ENCODE measurements at places on chromosomes 5 and 9.

DNA sequence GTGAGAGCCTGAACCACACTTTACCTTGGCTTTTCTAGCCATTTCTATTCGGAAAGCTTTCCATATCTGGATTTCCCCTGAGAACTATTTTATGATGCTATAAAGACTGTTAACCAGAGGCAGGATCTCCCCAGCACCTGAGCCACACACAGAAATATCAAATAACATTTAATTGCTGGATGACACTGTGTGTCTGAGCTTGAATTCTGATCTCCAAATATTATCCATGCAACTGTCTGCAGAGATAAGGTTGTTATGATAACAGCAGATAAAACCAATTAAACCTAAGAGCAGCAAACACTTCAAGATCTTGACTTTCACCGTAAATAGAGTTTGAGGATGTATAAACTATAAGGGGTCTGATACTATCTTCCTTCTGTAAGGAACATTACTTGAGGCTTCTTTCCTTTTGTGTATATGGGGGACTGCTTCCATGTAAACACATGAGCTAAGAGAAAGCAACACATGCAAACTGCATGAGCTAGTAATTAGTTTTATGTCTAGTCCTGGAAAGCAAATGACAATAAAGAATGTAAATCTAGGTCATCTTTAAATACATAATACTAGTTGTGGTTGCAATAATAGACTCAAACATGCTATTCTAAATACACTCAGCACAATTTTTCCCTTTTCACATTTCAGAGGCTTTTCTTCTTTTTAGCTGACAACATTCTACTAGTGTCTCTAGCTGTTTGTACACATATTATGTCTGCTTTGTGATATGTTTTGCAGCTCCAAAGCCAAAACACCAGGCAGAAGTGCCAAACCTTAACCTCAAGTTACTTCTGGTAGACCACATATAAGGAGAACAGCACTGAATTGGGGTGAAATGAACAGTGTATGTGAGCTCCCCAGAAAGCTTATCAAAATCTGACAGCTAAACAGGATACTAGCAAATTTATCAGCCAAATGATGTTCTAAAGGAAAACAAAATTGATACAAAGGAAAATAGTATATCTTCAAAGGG, 136.5 kb downstream of the EFNA5 start:
- no peak for DNase-seq

- DNase-seq: no peak
These were observed 296.7 kb downstream of the CSNK1G3 start for GRCh38 chr5:123808461-123809380.

- no peak for DNase-seq
These were observed 56.1 kb downstream of the DOCK8 start for GRCh38 chr9:270657-271237.

DNA sequence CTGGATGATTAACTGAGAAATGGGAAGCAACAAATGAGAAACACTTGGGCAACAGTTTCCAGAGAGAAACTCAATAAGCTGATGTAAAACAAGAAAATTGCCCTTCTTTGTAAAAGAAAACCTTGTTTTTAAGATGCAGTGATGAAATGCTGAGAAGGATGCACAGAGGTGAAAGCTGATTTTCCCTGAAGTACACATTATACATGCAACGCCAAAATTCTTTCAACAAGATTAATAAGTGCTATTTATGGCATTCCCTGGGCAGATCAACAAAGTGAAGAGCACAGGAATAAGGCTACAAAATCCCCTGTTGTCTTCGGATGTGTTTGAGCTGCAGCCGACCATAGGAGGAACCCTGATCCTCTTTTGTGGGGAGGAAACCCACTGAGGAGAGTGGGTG, 208.0 kb upstream of the ANKH start:
- no peak for DNase-seq

GRCh38 chr9:137745541-137745991, 126.8 kb downstream of the EHMT1 start:
- peak; percentile 37 for DNase-seq

DNA sequence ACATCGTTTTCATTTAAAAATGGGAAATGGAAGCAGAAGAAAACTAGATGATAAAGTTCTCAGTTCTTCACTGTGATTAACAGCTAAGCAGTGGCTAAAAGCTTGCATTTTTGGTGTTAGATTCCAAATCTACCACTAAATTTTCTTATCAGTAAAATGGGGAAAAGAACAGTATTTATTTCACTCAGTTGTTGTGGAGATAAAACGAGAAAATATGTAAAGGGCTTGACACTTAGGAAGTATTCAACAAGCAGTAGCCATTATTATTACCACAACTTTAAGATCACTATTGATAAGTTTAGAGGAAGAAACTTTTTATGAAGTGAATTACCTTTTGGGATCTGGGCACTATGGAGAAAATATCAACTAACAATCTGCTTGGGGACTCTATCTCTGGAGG, 4.5 kb downstream of the STOM start:
- no peak for DNase-seq

DNA sequence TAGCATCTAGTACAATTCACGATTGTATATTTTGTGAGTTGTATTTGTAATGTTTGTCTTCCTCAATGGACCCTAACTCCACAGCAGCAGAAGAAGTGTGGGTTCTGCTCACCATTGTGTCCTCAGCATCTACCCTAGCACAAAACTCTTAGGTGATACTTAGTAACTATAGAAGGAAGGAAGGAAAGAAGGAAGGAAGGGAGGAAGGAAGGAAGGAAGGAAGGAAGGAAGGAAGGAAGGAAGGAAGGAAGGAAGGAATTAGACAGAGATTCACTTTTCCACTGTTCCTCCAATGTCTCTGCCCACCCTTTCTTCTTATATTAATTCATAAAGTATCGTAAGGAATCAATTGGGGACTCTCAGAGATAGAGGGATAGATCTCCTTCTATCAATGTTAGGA, 288.2 kb downstream of the NFIB start:
- no peak for DNase-seq

GRCh38 chr5:116377276-116378006, 197.2 kb downstream of the SEMA6A start:
- no peak for DNase-seq

DNA sequence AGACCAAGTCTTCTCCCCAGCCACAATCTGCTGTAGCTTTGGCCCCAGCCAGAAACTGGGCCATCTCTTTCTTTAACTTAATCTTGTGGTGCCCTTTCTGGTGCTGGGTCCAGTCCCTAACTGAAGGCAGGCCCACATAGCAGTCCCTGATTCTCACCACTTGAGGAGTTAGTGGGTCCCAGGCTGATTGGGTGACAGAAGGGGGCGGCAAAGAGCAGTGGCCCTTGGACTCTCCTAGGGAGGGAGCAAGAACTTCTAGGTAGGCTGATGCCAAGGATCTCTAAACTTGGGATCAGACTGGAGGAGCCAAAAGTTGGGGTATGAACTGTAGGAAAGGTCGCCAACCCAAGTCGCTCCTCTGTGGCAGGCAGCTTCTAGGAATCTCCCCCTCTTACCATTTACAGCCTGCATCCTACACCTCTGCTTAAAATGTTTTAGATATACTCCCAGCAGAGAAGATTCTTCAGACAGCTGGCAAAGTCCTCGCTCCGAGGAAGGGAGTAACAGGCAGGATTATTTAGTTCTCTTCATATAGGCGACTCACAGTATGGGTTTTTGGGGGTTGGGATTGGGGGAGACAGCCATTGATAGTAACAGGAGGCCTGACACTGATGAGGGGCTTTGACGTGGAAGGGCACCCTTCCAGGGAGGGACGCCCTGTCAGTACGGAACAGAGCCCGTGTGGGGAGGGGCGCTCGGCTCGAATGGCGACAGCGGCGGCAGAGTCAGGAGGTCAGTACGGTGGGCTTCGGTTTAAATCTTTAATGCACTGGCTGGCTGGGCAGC, 2.0 kb upstream of the CCL27 start:
- peak; percentile 84 for DNase-seq

GRCh38 chr5:14721990-14722656, 57.6 kb downstream of the OTULIN start:
- DNase-seq: no peak

DNA sequence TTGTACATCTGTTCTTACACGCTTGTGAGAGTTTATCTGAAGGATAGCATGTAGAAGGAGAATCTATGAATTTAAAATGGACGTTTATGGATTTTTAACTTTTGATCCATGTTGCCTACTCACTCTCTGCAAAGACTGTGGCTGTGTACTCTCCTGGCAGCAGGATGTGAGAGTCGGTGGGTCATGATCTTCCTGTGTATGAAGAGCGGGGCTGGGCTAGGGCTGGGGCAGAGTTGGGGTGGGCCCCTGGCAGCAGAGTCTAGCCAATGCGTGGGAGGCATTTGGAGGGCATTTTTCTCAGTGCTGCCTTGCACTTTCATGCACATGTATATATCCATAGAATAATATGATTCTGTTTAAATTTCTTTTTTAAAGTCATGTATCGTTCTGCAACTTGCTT, 24.0 kb upstream of the DAB2IP start:
- no peak for DNase-seq

GRCh38 chr5:1523480-1523792, 324 bp downstream of the LPCAT1 start:
- no peak for DNase-seq

- no peak for DNase-seq
These were observed 51.5 kb downstream of the C9orf152 start for GRCh38 chr9:110156416-110156815.

- peak; percentile 24 for DNase-seq
These were observed 60.7 kb downstream of the NRG2 start for GRCh38 chr5:139982157-139982974.

- no peak for DNase-seq
These were observed 44.0 kb upstream of the LCP2 start for GRCh38 chr5:170341545-170341944.

DNA sequence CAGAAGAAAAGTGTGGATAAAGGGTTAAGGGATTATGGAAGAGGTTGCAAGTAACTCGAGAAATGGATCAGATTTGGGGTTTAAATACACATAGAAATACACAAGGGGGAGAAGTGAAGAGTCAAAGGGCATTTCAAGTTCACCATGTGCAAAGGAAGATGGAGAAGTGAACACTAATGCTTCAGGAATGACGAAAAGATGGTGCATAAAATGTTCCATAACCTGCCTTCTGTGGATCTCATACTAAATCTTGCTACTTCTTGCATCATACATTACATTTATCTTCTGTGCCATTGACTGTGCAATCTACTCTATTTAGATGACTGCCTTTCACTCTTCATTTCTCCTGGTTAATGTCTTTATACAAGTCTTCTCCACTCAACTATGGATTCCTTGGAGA, 5.7 kb upstream of the SMC2 start:
- DNase-seq: no peak

- DNase-seq: no peak
These were observed 153.1 kb upstream of the RASA1 start for GRCh38 chr5:87114631-87115030.

- DNase-seq: no peak
These were observed 11.2 kb downstream of the DENND4C start for GRCh38 chr9:19241728-19242127.

DNA sequence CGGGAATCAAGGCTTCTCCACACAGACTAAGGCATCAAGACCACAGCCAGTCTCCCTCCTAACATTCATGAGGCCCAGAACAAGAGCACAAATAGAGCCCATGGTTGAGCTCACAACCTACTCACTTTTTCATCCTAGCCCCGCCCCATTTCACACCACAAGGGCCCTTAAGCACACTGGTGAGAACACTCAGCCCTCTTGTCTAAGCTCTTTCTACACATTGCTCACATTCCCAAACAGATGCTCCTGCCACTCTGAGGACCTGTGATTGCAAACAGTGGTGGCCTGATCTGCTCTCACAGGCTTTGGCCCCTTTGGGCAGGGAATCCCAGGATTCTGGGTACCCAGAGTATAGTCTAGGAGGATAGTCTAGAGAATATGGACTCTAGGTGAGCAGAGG, 54.0 kb downstream of the FEM1C start:
- DNase-seq: no peak

DNA sequence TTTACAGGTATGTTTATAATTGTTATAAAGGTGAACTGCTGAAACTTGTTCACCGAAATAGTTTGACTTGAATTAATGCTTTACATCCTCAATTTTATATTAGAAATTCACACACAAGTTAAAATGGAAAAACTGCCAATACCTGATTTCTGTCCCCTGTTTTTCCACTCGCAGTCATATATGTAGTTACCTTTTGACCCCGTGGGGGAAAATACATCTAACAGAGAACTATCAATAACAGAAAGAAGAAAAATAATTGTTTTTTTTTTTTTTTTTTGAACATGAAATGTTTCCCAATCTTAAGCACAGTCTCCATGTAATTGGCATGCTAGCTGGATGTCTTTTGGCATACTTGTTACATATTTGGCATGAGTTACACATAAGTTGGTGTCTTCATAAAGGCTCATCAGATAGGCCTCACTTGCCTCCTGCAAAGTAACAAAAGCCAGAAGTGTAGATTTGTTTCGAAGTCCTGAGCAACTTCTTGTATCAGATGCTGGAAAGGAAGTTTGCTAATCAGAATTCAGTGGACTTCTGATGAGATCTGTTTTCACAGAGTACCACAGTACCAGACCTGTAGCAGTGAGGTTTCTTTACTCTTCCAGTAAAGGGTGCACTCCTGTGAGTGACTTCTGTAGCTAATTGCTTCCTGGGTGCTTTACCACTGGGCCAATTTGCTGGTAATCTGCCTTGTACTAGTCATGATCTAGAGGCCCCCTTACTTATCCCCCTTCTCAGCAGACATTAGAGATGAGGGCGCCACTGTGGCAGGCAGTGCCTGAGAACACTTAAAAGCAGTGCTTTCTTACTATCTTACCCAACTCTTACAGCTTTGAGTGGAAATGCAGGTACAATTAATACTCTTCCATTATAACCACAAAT, 36.2 kb upstream of the CXXC5 start:
- DNase-seq: no peak

DNA sequence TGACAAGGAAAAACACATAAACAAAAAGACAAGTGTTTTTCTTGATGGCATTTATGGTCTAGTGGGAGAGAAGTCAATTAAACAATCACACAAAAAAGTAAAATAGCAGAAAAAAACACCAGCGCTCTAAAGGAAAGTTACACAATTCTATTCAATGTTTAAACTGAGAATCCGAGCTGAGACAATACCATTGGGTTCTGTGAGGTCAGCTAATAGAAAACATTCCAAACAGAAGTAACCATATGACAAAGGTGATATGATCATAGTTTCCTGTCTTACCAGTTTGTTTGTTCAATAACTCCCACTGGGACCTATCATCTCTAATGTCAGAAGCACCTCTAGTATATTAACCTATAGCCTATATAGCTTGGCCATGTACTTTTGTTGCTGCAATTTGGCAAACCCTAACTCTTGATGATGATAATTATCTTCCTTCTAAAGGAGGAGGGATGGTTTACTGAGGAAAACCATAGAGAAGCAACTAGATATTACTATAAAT, 1030.0 kb downstream of the CDH12 start:
- no peak for DNase-seq

DNA sequence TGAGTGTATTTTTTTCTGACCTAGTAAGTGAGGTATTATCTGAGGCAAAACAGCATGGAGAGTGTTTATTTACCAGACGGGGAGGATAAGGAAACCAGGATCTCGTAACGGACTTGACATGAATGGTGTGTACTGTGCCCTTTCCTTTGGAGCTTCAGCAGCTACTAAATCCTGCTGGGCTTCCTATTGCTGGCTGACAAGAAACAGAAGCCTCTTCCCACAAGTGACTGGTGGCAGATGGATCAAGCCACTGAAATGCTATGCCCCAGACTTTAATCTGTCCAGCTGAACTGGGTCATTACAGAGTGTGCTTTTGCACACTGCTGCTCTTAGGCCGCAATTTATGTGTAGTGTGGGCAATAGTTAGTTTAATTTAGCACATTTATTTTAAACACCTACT, 162.7 kb upstream of the MRPS30 start:
- no peak for DNase-seq

- no peak for DNase-seq
These were observed 45.9 kb upstream of the CEMIP2 start for GRCh38 chr9:71814226-71814625.
